Stimulated activated naive CD8-positive, alpha-beta T cell treated with anti-CD3 and anti-CD28 coated beads, Interleukin-15, amount 100 ng/mL, for 72 hours (primary cell): ENCODE measurements at places on chromosomes 5 and 9.

DNA sequence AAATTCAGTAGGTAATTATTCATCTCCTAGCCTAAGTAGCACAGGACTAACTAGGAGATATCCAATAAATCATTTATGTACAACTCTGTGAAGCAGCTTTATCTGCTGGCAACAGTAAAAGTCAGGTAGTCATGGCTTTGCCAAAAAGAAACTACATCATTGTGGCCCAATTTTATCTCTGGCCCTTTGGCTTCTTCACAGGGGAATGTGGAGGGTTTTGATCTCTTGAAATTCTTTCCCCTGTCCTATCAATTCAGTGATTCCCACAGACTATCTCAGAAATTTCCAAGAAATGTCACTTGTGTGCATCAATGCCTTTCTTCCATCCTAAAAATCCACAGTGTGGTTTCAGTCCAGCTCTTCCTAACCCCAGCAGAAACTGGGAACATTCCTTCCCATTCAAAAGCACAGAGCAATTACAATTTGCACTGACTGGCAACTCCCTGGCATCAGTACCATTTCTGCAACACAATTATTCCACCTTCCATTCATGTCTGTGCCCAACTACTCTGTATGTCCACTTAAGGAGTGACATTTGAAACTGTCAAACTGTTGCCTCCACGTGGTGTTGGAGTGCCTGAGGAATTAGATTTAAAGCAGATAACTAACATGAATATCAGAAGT is 6.6 kb downstream of the CDC14B start:
- DNase-seq: no peak

DNA sequence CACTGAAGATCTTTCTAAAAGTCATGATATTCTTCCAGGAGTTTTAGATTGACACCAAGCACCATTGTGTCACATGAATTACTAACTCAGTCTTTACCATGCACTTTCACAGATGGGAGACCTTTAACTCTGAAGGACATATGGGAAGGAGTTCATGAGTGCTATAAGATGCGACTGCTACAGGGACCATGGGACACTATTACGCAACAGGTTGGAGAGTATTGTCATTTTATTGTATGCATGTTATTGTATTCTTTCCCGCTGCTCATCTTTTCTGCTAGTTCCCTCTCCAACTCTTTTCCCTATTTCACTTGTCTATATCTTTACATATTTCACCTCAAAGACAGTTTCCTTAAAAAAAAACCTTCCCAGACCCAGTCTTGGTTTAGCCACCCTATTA is 99.8 kb downstream of the RPS23 start:
- DNase-seq: no peak

DNA sequence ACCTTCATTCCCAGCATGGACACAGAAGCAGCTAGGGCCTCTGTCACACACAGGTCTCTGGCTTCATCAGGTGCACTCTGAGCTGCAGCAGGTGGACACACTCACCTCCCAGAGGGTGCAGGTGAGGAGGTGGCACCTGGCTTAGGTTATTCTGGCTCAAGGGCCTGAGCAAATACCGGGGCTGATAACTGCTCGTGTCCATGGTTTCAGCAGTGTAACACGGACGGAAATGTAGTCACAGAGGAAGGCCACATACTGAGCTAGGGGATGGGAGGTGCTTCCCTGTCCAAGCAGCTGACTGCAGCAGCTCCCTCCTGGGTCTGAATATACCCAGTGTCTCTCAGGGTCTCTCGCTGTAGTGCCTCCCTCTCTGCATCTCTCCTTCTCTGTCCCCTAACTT is 5.7 kb downstream of the PHF2 start:
- no peak for DNase-seq

DNA sequence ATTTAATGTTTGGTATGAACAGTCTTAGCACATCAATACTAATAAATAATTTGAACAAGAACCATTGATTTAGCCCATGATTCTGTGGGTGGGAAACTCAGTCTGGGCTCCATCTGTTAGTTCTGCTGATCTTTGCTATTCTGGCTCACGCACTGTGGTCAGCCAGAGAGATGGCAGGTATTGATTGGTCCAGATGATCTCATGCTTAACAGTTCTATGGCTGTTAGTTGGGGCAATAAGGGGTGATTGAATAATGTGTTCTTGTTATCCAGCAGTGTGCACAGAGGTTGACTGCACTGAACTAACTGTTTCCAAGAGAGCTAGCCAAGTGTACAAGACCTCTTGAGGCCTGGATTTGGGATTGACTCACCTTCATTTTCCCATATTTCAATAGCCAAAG is 824.3 kb downstream of the SEMA5A start:
- DNase-seq: no peak

DNA sequence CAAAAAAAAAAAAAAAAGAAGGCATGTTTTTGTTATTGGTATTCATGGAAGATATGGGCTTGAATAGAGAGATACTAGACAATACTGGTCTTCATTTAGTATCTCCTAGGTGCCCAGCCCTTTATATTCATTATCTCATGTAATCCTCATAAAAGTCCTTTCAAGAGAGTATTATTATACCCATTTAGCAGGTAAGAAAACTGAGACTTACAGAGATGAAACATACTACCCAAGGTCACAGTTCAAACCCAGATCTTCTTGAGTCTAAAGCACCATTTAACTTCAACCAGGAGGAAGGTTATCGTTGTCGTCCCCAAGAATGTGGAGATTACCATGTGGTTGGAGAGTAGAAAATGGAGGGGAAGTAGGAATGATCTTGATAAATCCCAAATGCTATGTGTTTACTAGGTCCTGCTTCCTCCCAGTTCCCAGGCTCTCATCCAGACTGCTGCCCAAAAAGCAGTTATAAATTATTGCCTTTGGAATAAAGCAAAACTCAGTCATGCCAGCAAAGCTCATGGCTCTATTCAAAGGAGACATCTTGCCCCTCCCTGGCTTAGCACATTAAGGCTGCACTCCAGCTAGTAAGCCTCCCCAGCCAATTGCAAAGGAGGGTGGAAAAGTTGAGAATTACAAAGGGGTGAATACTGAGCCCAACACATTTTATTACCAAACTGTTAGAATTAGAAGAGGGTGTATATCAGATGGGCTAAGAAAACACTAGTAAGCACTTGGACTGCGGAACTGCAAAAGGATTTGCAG is 163.9 kb downstream of the PIK3R1 start:
- DNase-seq: no peak
